ENCODE measurements at places on chromosomes 6 and 20.

- no peak for DNase-seq
These were observed 63.7 kb downstream of the ATXN1 start for GRCh38 chr6:16697437-16698161.

- DNase-seq: no peak
These were observed 12.2 kb downstream of the BTN3A1 start for GRCh38 chr6:26414281-26414680.

DNA sequence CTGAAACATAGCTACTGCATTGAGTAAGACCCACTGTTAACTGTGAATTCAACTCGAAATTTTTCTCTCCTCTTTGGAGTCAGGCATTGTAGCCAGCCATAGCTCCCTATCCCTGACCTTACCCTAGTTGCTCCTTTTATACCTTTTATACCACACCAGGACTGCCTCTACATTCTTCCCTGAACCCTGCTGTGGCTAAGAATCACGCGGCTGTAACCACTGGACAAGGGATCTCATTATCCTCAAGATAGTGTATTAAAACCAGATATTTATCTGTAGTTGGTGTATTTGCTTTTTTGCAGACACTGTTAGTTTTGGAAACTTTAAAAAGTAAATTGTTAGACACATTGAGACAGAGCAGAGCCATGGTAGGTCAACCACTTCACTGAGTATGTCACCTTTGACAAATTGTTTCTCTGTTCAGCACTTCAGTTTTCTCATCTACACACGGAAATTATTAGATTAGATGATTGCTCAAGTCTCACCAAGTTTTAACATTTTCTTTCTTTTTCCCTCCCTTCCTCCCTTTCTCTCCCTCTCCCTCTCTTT, 171.9 kb upstream of the PRND start:
- no peak for DNase-seq

- no peak for DNase-seq
These were observed 177.2 kb upstream of the TAB2 start for GRCh38 chr6:149140137-149140909.

GRCh38 chr6:158160932-158161539, 7.0 kb downstream of the SERAC1 start:
- no peak for DNase-seq

- no peak for DNase-seq
These were observed 322.5 kb downstream of the HACE1 start for GRCh38 chr6:104537180-104537579.

DNA sequence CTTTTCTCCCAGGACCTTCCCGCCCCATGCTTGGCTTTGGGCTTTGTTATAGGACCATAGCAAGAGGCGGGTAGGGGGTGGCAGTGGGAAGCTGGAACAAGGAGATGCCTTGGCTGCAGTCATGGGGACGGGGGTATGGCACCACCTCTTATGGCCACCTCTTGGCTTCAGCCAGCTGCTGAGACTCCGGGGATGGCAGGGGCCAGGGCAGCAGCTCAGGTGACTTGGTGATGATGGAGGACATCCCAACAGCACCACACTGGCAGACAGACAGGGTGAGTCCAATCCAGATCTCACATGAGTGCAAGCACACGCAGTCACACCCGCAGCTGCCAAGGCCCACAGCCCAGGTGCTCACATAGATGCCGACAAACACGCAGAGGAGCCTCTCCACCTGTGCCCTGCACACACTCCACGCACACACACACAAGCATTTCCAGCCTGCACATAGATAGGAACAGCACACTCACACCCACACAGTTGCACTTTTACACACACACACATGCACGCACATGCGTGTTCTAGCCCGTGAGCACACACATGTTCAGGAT, 6.2 kb downstream of the NOL4L start:
- no peak for DNase-seq

DNA sequence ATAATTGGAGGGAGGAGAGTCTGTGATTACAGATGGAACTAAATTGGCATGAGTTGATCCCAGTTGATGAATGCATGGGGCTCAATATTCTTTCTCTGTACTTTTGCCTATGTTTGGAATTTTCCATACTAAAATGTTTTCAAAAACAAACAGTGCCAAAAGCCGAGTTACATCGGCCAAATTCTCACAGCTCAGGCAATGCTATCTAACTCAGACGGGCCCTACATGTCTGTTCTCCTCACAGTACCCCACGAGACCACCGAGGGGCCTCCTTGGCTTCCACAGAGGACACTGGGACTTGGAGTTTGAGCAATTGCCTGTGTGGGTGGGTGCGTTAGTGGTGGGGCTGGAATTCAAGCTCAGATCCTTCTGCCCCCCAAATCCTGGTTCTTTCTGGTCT, 413.2 kb downstream of the CDH26 start:
- no peak for DNase-seq

DNA sequence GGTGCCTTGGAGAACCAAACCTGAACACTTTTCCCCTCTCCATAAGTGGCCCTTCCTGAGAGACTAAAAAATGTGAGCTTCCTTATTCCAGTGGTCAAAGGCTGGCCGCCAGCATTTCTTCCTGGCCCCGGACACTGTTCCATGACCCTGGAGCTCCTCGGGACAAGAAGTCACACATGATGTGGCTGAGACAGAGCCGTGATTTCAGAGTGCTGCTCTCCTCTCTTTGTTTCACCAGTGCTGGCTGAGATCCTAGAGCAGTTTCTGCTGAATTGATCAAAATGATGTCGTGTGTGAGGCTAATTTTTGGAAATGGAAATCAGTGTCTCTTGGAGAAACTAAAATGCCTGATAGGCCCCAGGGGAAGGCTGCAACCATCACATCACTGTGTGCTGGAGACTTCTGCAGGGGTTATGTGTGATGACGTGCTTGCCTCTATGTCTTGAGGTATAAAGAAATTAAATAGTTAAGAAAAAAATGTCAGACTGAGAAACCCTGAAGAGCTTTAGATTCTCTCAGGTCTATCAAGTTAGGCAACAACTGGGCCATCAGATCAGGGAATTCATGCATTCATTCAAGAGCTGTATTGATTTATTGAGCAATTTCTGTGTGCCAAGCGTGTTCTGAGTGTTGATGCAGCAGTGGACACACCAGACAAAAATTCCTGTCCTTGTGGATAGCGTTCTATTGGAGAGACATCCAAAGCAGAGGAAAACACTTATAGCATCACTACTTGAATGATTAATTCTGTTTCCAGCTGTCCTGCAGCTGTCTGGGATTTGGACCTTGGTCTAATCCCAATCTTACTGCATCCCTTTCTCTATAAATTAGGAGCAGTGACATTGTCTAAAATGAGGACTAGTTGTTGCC, 72.7 kb upstream of the CCN6 start:
- DNase-seq: no peak

DNA sequence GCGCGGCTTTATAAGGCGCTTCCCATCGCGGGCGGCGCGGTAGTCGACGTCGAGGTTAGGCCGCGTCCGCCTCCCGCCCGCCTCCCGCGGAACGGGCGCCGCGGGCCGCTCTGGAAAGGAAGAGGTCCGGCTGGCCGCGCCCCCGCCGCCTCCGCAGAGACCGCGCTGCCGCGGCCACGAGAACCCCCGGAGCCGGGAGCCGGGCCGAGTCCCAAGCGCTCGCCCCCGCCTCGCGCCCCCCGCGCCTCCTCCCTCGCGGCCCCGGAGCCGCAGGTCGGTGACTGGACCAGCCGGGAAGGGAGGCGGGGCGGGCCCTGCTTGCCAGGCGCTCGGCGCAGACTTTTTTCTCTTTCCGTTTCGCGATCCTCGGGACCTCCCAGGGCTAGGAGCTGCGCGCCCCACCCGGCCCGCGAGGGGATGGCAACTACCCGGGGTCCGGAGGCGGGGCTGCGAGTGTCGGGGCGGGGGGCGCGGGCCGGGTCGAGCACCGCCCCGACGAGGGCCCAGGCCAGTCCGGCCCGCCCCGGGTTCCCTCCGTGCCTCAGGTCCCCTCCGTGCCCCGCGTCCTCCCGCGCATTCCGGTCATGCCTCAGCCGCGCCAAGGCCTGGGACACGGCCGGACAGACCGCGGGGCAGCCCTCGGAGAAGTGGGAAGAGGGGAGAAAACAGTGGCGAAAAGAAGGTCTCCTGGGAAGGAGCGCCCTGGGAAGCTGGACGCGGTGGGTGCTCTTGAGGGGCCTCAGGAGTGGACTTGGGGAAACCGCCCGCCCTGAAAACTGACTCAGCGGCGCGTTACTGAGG, 417 bp upstream of the PXDC1 start:
- no peak for DNase-seq

DNA sequence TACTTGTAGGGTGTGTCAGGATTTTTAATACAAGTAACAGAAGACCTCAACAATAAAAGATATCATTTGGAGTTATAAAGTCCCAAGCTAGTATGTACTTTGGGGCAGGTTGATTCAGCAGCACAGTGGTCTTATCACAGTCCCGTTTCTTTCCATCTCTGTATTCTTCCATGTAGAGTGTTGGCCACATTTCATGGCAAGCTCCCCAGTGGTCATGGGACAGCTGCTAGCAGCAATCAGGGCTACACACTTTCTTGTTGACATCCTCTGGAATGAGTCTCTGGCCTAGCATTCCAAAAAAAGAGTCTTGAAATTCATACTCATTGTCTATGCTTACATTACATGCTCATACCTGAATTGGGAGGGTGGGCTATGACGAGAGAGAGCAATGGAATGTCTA, 53.2 kb downstream of the SOBP start:
- DNase-seq: no peak

DNA sequence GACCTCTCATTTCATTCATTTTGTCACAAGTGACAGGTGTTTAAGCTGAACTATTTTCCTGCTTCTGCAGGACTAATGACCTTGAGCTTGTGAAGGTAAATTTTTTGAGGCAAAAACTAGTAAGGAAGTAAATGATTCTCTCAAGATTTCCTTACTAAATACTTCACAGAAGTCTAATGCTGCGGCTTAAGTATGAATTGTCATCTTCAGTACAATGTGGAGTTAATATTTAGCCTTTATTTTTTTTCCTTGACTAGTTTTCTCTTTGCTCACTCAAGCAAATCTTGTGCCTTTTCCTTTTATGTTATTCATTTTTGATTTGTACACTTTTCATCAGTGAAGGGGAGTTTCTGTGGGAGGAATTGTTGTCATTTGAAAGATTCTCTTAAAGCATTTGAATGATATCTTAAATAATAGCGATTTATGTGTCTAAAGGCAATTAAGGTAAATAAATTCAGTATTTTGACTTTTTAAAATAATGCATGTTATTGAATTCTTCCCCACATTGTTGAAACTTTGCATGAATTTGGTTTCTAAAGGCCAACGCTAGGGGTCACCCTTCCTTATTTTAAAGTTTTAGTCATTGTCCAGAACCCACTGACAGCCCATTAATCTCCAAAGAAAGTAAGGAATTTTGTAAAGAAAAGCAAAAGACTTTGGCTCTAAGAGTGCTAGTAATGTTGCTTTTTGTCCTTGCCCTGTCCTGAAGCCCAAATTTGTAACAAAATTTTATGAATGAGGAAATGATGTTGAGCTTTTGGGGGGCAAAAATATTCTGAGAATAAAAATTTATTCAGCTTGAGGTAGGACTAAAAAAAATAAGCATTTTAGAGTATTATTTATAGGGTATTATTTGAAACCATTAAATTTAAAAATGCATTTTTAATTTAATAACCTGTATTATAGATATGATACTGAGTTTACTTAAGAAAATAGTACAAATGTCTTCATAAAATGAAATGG, 157.4 kb upstream of the LAMA2 start:
- DNase-seq: no peak

GRCh38 chr6:45742591-45742990, 273.1 kb downstream of the CLIC5 start:
- DNase-seq: no peak

GRCh38 chr6:123810948-123811347, 7.3 kb downstream of the NKAIN2 start:
- DNase-seq: no peak

GRCh38 chr20:42402455-42402854, 784.3 kb upstream of the CHD6 start:
- no peak for DNase-seq

DNA sequence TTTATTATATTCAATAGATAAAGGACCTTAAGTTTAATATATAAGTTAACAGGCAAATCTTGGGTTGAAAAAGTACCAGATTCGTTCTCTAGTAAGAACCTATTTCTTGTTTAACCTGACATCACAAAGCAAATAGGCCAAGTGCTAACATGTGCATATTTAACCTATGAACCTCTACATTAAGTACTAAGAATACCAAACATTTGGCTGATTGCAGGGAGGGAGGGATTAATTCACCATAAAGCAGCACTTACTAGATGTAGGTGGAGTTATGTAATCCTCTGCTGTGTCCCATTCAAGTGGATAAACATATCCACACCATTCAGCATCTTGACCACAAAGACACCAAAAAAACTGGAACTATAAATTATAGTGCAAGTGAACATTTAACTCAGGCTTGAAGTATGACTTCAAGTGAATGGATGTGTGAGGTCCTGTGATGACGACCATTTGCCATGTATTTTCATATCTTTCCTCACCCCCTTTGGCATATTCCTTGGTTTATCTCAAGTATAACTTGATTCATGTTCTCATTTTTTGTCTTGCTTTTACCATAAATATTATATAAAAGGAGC, 10.2 kb downstream of the STX11 start:
- no peak for DNase-seq

- DNase-seq: no peak
These were observed 11.3 kb downstream of the NOX3 start for GRCh38 chr6:155444120-155444917.

DNA sequence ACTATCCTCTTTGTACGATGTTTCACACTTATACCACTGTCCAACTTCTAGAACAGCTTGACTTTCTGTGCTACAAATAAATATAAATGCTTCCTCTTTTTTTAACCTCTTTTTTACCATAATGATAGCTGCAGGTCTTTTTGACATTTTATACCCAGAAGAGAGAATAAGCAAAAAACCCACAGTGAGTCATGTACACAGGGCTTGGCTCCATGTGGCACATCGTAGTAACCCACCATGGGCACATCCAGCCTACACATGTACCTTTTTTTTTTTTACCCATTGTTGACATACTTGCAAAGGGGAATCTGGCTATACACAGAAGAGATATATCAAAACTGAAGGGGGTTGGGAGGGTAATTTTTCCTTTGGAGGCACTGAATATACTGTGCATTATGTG, 59.5 kb upstream of the RSPO3 start:
- DNase-seq: no peak

GRCh38 chr6:20274137-20274536, 61.9 kb upstream of the MBOAT1 start:
- no peak for DNase-seq

GRCh38 chr20:41734506-41734945, 116.3 kb upstream of the CHD6 start:
- DNase-seq: no peak

DNA sequence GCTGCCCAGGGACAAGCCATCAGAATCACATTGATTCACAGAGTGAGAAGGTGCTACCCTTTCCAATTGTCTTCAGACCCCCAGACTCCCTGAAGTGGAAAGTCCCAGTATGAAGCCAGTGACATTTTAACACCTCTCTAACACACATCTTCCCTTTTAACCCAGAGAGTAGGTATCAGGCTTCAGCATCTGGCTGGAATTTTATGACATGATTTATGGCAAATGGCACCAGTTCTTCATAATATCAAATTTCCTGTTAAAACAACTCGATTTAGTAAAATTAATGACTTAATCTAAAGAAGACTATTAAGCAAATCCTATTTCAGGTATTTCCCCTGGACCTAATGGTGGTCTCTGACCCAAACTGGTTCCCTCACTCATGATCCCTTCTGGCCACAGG, 25.0 kb downstream of the KCNB1 start:
- no peak for DNase-seq

Measured in SK-N-MC (cell line).